ENCODE measurements at places on chromosomes 6 and 20.

- no peak for DNase-seq
Measured at GRCh38 chr6:49336514-49337131, 126.4 kb downstream of the MMUT start.

GRCh38 chr6:34475238-34475682, 9.4 kb downstream of the PACSIN1 start:
- no peak for DNase-seq

- no peak for DNase-seq
Measured at GRCh38 chr20:61558726-61559125, 306.7 kb downstream of the CDH4 start.

DNA sequence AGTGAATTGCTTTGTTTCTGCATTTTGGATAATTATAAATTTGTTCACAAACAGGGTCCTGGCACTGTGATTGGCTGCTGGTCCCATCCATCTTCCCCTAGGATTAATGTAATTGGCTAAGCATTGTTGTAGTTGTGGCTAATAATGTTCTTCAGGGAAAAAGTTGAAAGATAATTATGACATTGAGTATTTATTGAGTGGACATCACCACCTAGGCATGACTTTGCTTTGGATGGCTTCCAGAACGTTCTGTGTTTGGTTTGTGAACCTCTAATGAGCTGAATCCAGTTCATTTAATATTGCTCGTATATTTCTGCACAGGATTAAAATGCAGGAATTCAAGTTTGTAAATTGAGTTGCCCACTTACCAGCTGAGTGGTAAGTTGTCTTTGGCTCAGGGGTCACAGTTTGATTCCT, 55.1 kb downstream of the ARID1B start:
- no peak for DNase-seq

DNA sequence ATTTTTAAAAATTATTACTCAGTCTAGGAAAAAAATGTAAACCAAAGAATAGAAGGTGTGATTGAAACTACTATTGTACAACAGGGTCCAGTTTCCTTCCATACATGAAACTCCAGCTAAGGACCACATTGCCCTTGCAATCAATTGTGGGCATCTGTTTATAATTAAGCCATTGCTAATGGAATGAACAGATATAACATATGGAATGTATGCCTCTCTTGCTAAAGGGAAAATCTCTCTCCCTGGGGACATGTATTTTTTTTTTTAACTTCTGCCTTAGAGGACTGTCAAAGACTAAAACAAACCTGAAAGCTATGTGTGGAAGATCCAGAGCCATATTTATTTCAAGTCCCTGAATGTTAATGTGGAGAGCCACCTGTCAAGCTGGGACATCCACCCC, 336.8 kb upstream of the MANEA start:
- DNase-seq = no peak

DNA sequence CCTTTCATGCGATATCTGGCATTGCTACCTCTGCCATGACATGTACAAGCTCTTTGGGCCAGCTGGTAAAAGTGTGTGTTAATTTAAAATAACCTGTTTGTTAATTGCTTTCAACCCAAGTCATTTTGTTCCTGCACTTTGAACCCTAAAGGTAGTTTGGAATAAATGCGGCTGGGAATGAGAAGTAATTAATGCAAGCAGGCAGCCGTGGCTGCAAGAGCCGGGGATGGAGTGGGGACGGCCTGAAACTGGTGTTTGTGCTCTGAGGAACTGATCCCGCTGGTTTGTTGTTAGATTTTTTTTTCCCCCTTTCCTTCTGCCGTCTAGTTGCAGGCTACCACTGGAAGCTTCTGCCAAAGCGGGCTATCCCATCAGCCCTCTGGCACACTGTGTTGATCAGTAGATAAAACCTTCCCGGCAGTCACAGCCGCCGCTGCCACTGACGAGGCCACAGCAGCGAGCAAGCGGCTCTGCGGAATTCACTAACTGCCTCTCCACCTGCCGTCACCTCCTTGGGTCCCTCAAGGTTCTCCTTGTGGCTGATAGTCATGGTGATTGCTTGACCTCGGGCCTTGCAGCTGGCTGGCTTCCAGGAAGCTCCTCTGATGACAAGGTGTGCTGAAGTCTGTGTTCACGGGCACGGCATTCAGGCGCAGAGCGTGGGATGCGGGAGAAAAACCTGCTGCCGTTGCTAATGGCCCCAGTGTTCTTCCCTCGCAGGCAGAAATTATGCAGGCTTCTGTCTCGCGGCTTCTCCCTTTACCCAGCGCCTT, 315.9 kb downstream of the TFAP2A start:
- DNase-seq = no peak

GRCh38 chr6:119612911-119613381, 263.4 kb upstream of the MAN1A1 start:
- DNase-seq = no peak

- DNase-seq = no peak
Measured at GRCh38 chr6:44512868-44513741, 125.6 kb downstream of the CDC5L start.

GRCh38 chr20:18638768-18639167, 50.9 kb downstream of the DTD1 start:
- DNase-seq = no peak

GRCh38 chr20:4193069-4193452, 177.7 kb upstream of the RNF24 start:
- DNase-seq = no peak

DNA sequence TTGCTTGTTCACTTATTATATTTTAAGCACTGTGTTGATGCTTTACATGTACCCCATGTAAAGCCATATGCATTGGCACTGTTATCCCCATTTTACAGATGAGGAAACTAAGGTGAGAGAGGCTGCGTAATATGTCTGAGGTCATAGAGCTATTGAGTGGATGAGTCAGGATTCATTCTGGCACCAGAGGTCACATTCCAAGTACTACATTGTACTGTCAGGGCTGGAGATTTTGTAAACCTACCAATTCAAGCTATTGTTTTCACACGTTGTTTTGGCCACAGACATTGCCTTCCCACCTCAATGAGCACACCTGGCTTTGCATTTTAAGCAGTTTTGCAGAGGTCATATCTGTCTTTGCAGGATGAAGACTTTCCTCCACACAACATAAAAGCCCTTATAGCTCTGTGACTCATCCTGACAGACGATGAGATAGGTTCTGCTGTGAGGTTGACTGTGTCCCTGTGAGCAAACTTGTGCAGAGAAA, 33.2 kb downstream of the ANKS1A start:
- no peak for DNase-seq

DNA sequence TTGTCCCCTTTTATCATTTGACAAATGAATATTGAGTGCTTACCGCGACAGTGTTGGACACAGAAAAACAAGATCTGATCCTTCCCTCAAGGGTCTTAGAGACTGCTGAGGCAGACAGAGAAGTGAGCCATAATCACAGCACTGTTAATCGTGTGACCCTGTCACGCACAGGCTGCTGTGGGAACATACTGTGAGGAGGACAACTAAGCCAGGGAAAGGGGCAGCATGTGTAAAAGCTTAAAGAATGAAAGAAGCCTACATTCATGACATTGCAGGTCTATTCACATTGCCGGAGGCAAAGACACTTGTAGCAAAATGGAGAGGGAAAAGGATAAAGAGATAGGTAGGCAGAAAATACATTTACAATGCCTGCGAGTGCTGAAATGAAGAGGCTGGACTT, 32.7 kb downstream of the TRDN start:
- no peak for DNase-seq

DNA sequence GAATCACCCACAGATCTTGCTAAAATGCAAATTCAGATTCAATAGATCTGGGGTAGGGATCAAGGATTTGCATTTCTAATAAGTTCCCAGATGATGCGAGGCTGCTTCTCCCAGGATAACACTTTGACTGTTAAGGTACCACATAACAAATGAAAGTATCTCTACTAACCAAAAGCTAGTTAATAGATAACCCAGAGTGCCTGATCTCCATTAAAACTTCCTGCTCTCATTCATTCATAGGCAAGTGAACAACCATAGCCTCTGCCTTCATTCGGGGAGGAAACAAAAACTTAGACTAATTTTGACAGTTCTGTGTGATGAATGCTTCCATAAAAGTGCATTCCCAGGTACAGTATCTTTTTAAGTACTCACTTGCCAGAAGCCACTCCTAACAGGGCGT, 265.6 kb upstream of the BTBD3 start:
- DNase-seq = no peak

- DNase-seq = no peak
Measured at GRCh38 chr20:49981218-49982071, 1.3 kb upstream of the SNAI1 start.

DNA sequence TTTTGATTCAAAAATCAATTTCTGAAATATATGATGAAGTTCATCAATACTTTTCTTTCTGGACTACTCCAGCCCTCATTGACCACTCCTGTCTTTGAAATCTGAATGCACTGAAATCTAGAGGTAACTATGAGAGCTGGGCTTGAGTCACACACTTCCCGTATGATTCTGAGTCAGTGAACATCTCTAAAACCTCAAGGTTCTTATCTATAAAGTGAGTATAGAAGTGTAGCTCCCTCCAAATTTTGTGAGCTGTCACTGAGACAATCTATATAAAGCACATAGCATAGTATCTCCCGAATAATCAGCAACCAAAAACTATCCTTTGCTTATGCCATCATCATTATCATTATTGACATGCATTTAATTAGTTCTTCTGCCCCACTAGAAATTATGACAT, 182.4 kb downstream of the TSHZ2 start:
- no peak for DNase-seq

DNA sequence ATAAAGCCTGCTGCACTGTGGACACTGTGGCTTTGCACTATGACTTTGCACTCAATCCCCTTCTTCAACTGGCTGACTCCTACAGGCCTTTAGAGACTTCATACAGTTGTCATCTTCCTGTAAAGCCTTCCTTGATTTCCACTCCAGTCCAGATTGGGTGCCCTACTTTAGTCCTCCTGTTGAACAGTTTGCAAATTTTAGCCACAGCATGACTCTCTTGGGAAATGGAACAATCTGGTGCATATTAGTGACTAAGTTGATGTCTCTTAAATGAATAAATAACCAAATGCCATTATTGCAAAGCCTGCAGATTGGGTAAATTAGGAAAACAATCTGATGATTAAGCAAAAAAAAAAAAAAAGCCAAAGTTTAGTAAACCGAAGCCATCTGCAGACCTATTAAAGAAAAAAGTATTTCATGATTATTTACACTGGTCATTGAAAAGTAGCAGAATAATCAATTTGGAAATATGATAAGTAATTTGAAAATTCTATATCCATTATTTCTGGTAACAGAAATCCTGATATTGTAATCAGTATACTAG, 12.6 kb downstream of the PLCB4 start:
- DNase-seq = no peak

Data from activated naive CD4-positive, alpha-beta T cell treated with Interleukin-2 at 50 U/mL for 16 hours (primary cell).